ENCODE measurements at places on chromosomes 2 and 18.

GRCh38 chr18:55996717-55997116, 408.7 kb upstream of the TCF4 start:
- no peaks in the 10 kb centered on the region for H3K27me3 ChIP-seq
- no peak overlapping the region for H3K4me3 ChIP-seq
- H3K4me1 ChIP-seq, result no peaks in the 10 kb centered on the region
- no peak overlapping the region for H3K27ac ChIP-seq
- DNase-seq, result no peak

DNA sequence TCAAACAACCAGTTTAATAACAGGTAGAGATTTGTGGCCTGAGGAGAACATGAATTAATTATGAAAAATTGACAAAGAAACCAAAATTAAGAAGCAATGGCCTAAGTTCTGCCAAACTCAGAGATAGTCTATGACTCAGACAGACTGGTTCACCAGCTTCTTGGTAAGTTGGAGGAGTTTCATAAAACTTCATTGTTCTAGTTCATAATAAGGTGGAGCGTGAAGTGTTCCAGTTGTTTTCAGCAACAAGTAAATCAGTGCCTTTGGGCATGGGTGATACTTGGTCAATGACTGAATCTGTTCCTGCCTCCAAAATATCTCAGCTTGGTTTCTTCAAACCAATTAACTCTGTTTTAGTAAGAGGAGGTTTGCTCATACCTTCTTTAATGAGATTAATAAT, 40.0 kb downstream of the SLC40A1 start:
- no peak overlapping the region for H3K4me3 ChIP-seq
- no peak for DNase-seq
- H3K27me3 ChIP-seq, result no peaks in the 10 kb centered on the region
- H3K4me1 ChIP-seq, result peaks cover 1% of the 10 kb centered on the region
- no peaks in the 10 kb centered on the region for H3K36me3 ChIP-seq

DNA sequence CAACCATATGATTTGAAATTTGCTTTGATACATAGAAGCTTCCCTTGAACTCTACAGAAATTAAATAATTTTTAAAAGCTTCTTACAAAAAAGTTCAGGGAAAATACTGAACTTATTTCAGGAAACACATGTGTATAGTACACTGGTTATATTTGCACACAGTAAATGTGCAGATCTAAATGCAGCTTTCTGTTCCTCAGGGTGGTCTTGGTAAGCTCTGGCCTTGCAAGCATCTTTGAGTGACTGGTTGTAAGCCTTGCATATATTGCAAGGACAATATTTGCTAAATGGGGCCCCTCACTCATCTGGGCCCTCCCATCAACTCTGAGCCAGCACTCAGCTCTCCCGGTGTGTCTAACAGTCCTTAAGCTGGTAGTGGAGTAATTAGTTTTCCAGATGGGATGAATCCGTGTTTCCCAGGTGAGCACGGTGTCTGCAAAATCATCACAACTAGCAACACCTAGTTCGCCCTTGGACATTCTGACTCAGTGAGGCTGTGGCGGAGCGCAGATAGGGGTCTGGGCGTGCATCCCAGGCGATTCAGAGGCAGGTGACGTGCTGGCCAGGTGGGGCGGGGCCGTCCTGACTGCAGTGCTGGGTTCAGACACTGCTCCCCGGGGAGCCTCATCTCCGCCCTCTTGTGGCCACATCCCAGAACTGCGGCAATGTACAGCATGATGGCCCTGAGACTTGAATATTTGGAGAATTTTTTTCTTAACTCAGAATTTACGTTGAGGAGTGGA, 149.6 kb downstream of the MBP start:
- peaks cover 16% of the 10 kb centered on the region for H3K4me1 ChIP-seq
- no peaks in the 10 kb centered on the region for H3K27me3 ChIP-seq
- no peak overlapping the region for H3K4me3 ChIP-seq
- H3K27ac ChIP-seq, result no peak overlapping the region
- peak; percentile 90 for DNase-seq

GRCh38 chr2:20013126-20013849, 820 bp upstream of the MATN3 start:
- H3K27me3 ChIP-seq, result no peaks in the 10 kb centered on the region
- peak overlapping the region; percentile 54 for H3K4me3 ChIP-seq
- H3K36me3 ChIP-seq, result no peaks in the 10 kb centered on the region
- H3K27ac ChIP-seq, result no peak overlapping the region

DNA sequence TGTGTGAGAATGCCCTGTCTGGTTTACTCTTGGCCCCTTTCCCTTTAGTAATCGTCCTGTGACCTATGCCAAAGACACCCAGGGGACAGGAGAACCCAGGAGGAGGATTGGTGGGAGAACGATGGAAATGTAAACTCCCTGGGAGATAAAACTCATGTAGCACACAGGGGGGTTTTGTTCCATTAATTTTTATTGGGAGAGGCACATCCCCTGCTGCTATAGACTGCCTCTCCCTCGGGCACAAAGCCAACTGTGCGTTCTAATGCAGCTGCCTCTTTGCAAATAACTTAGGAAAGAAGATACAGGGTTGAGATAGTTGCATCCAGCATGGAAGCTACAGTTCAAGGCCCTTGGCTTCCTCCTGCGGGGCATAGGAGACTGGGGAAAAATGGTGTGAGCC, 489.6 kb downstream of the SLC4A3 start:
- H3K36me3 ChIP-seq, result no peaks in the 10 kb centered on the region
- no peak for DNase-seq
- H3K27ac ChIP-seq, result no peak overlapping the region

DNA sequence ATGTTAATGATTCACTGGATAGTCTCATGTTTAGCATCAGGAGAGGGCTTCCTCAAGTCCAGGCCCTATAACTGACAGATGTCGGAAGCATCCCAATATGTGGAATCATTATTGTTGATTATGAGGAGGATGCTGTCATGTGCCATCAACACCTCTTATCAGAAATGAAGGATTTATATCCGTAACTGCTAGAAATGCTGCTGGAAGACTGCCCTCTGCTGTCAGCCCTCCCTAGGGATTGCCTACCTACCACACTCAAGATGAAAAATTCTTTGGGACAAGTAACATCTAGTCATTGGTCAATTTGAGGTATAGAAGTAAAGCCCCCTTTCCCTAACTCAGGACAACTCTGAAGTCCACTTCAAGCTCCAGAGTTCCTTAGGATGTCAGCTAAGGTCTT, 1166.5 kb upstream of the NXPH2 start:
- no peak for DNase-seq
- H3K4me1 ChIP-seq, result no peaks in the 10 kb centered on the region
- no peaks in the 10 kb centered on the region for H3K27me3 ChIP-seq
- H3K36me3 ChIP-seq, result no peaks in the 10 kb centered on the region

DNA sequence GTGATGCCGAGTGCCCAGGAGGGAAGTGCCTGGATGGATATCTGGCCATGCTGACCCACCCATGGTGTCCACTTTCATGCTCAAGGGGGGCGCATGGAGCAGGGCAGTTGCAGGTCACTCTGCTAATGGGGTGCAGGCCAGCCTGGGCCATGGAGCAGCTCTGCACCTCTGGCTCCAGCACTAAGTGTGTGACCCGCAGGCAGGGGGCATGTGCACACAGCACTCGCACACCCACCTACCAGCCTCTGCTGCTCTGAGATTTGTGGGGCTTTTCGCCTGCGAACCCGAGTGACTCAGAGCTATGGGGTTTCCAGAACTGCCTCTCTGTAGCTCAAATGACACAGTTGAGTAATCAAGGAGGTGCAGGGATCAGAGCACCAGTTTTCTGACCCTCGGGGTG, 66.2 kb downstream of the CYP26B1 start:
- H3K4me3 ChIP-seq, result no peak overlapping the region
- DNase-seq, result no peak
- no peak overlapping the region for H3K27ac ChIP-seq
- H3K4me1 ChIP-seq, result no peaks in the 10 kb centered on the region
- H3K36me3 ChIP-seq, result no peaks in the 10 kb centered on the region

DNA sequence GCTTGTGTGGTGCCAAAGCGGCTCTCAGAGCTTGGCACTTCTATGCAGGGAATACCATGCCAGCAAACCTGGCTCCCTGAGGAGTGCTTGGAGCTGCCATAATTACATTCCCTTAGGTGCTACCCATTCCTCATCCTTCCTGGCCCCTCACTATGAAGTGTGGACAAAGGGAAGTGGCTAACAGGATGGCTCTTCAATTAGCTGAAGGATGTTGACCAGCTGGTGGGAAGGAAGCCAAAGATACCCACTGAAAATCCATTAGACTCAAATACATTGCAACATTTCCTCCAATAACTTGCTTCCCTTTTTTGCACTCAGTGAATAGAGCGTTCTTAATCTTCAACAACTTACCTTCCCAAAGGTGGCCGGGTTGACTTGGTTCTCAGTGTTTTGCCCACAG, 8.5 kb downstream of the RFX8 start:
- no peak overlapping the region for H3K4me3 ChIP-seq
- H3K36me3 ChIP-seq, result no peaks in the 10 kb centered on the region
- no peak for DNase-seq
- H3K4me1 ChIP-seq, result peaks cover 7% of the 10 kb centered on the region

GRCh38 chr2:105439141-105439540, 40.3 kb upstream of the FHL2 start:
- H3K36me3 ChIP-seq, result no peaks in the 10 kb centered on the region
- peak overlapping the region; percentile 94 for H3K27ac ChIP-seq
- H3K4me3 ChIP-seq, result peak overlapping the region; percentile 6
- peaks cover 18% of the 10 kb centered on the region for H3K4me1 ChIP-seq
- DNase-seq, result no peak
- no peaks in the 10 kb centered on the region for H3K27me3 ChIP-seq

DNA sequence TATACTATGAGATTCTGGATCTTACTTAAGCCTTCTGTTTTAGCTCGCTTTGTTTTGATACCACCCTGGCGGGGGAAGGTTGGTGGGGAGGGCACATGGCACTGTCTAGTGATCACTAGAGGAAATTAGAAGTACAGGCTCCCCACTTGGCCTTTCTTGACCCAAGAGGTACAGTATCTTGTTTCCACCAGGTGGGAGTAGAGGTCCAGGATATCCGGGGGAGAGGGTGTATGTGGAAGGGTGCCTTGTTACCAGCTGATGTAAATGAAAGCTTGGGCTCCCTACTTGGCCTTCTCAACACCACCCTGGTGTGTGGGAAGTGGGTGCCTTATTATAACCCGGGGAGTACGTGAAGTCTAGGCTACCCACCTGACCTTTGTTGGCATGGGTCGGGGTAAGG, 7.5 kb downstream of the GALNT1 start:
- no peaks in the 10 kb centered on the region for H3K27me3 ChIP-seq
- H3K4me3 ChIP-seq, result no peak overlapping the region
- peaks cover 16% of the 10 kb centered on the region for H3K4me1 ChIP-seq
- no peak overlapping the region for H3K27ac ChIP-seq

- H3K27ac ChIP-seq, result no peak overlapping the region
- H3K27me3 ChIP-seq, result no peaks in the 10 kb centered on the region
- no peak for DNase-seq
- H3K4me1 ChIP-seq, result peaks cover 25% of the 10 kb centered on the region
These were observed 38.7 kb downstream of the PHLPP1 start for GRCh38 chr18:62754026-62754425.

DNA sequence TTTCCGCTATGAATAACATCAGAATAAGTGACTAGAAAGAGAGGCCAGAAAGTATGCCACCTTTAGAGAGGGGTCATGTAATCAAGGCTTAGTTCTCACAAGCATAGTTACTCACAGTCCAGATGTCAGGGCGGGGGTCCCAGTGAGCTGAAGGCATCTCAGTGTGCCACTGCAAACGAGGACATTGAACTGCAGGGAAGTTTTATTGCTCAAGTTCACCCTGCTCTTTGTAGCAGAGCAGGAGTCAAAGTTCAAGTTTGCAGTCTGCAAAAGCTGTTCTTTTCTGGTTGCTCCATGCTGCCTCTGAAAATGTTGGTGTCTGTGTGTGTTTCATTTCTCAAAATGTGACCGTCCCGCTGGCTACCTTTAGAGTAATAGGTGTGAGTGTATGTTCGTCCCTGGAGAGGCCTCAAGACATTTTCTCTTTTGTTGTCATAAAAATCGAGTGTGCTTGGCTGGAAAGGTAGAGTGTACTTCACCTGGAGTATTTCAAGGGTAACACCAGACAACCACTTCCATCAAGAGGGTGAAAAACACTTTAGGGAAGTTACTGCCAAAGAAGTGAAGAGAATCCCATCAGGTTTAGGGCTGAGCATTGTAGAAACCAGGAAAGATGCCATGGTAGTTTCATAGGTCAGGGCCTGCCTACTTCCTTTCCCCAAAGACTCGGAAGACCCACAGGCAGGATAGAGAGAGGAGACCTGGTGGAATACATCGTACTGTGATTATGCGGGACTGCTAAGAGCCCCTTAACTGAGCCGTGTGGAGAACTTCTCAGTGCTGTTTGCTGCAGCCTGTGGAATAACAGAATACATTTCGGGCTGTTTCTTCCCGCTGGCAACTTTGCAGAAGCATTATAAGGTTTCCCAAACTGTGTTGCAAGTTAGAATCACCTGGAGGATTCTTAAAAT, 89.9 kb downstream of the LYPD6 start:
- H3K27me3 ChIP-seq, result no peaks in the 10 kb centered on the region
- H3K27ac ChIP-seq, result no peak overlapping the region
- no peaks in the 10 kb centered on the region for H3K4me1 ChIP-seq
- DNase-seq, result no peak
- no peak overlapping the region for H3K4me3 ChIP-seq

GRCh38 chr18:36912887-36913286, 84.0 kb downstream of the KIAA1328 start:
- no peaks in the 10 kb centered on the region for H3K36me3 ChIP-seq
- H3K4me1 ChIP-seq, result no peaks in the 10 kb centered on the region

DNA sequence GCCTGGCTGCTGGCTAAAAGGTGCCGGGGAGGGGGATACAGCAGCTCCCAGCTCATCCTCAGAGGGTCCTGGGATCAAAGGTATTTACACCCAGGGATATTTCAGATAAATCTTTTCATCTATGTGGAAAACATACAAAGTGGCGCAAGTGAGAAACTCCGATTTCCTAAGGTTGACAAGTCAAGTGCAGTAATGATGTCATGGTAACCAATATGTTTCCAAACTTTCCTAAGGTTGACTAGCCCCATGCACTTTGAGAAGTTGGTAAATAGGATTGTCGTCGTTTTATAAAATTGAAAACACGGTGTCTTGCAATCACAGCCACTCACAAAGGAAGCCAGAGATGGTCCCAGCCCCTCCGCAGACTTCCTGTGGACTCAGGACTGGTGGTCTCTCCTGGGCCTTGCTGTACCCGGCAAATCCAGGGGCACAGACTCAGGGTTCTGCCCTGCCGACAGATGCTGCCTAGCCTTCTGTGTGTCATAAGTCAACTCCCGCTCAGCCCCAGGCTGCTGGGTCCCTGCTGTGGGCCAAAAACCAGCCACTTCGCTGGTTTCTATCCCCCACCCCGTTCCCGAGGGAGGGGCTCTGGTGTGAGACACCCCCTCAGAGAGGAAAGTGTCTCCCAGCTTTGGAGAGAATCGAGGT, 111.2 kb upstream of the PPP1CB start:
- H3K36me3 ChIP-seq, result no peaks in the 10 kb centered on the region
- DNase-seq, result no peak
- H3K4me3 ChIP-seq, result no peak overlapping the region
- H3K4me1 ChIP-seq, result peaks cover 12% of the 10 kb centered on the region
- no peak overlapping the region for H3K27ac ChIP-seq
- no peaks in the 10 kb centered on the region for H3K27me3 ChIP-seq

- H3K27me3 ChIP-seq, result no peaks in the 10 kb centered on the region
- no peak overlapping the region for H3K4me3 ChIP-seq
- no peak overlapping the region for H3K27ac ChIP-seq
- H3K4me1 ChIP-seq, result peaks cover 14% of the 10 kb centered on the region
- no peak for DNase-seq
These were observed 52.8 kb upstream of the OTOF start for GRCh38 chr2:26530696-26531095.

GRCh38 chr2:210157526-210157925, 13.7 kb downstream of the KANSL1L start:
- H3K4me3 ChIP-seq, result no peak overlapping the region
- H3K27me3 ChIP-seq, result no peaks in the 10 kb centered on the region
- no peak overlapping the region for H3K27ac ChIP-seq
- H3K36me3 ChIP-seq, result peaks cover 19% of the 10 kb centered on the region
- H3K4me1 ChIP-seq, result peaks cover 5% of the 10 kb centered on the region

All from heart left ventricle (tissue), 16 donors.